Prostate gland (tissue), 2 donors: ENCODE measurements at places on chromosomes 1 and 21. TPM values are rescaled to one million over a fixed set of nuclear protein-coding genes. Genes with fewer than 3 reads are reported as not detected.

DNA sequence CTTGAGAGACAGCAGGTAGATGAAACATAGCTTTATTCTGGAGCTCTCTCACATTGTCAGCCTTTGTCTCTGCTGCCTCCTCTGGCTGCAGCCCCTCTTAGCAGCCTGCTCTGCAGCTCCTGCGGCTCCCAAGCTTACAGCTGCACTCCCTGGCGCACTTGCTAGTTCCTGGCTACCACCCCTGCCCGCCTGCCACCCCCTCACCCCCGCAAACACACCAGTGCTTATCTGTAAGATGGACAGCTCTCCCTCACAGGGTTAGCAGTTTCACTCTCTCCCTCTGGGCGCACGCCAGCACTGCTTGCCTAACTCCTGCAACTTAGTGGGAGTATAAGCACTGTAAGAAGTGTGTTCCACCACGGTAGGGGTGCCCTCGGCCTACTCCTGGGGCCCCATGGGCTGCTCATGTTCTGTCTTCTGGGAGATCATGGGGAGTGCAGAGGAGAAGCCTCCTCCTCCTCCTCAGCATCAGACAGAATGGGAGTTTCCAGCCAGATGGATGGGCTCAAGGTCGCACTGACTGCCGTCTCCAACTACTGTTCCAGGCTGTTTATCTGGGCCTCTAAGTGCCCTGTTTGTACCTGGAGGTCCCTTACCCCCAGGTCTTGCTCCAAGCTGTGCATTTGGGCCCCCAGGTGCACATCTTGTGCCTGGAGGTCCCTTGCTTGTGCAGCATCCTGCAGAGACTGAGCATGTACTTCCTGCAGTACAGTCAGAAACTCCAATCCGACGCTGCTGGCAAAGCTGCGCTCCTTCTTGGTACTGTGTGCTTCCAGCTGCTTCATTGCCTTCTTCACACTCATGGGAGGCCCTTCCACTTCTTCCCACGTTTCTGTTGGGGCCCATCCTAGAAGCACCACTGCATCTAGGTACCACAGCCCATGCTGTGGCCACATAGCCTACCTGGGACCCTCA, 1388.1 kb downstream of the AMY1C start:
- no peak for DNase-seq

DNA sequence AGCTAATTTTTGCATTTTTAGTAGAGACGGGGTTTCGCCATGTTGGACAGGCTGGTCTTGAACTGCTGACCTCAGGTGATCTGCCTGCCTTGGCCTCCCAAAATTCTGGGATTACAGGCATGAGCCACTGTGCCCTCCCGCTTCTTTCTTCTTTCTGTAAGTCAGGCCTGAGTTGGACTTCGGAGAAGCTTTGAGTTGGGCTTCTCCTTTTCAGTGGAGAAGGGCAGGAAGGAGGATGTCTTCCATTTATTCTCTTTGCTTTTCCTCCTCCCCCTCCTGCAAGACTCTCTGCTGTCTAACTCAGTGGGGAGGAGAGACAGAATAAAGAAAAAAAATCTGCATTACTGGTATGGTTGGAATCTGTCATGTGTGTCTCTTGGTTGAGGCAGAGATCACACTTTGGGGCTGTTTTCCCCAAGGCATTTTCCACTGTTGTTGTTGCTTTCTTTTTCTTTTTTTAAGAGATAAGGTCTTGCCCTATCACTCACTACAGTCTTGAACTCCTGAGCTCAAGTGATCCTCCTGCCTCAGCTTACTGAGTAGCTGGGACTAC, 13.2 kb upstream of the DEGS1 start:
- no peak for DNase-seq

- DNase-seq: no peak
Observed at GRCh38 chr1:169098380-169098779, 8.1 kb upstream of the ATP1B1 start.

DNA sequence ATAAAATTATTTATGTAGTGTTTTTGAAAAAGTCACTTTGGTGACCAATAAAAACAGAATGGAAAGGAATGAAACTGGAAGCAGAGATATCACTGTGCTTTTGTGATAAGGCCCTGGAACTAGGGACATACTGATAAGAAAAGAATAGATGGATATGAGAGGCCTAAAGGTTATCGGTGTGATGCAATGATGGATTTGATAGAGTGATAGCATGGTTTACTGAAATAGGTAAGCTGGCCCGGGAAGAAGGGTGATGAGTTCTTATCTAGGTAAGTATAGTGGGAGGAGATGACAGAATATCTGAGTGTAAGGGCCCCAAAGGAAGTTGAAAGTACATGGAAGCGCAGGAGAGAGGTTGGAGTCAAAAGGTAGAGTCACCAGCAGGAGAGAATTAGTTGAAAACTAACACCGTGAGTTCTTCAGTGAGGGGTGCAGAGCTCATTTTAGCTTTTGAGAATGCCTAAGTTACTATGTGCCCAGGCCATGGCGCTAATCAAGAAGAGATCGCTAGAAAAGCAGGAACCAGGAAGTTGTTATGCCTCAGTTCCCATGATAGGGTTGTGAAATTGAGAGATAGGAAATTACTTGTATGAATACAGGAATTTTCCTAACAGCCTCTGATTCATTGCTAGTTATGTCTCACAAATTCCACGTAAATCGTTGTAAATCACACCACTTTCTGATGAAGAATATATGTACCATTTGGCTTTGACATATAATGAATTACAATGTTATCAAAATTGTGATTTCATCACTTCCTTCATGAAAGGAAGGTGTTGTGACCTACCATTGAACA, 115.3 kb downstream of the PLA2G4A start:
- DNase-seq: no peak

DNA sequence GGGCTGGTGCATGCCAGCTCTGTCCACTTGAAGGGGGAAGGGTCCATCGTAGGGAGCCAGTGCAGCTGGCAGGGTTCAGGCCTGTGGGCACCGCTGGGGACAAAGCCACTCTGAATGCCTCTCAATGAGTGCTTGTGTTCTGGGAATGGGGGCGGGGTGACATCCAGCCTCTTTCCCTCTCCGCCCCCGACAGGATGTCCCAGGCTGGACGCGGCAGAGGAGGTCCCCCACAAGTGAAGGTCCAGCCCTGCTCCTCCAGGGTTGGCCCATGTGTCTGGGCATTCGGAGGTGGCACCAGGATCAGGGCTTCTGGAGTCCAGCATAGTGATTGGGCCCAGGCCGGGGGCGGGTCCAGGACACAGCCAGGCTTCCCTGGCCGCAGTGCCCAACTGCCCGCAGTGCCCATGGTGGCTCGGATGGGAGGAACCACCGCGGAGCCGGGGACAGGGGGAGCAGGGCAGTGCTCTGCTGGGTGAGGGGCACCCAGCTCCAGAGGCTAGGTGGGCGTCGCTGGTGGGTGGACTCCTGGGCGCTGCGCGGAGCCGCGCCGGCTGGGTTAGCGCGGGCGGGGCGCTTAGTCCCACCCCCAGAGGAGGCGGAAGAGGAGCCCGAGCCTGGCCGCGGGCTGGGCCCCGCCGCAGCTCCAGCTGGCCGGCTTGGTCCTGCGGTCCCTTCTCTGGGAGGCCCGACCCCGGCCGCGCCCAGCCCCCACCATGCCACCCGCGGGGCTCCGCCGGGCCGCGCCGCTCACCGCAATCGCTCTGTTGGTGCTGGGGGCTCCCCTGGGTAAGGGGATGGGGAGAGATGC, at the start of gene SHISA4:
Gene SHISA4 (plus strand): TSS at position 617 of the 808 bp plus-strand sequence. CDS start 97 bp downstream, at position 714.
- DNase-seq: peak; percentile 59

DNA sequence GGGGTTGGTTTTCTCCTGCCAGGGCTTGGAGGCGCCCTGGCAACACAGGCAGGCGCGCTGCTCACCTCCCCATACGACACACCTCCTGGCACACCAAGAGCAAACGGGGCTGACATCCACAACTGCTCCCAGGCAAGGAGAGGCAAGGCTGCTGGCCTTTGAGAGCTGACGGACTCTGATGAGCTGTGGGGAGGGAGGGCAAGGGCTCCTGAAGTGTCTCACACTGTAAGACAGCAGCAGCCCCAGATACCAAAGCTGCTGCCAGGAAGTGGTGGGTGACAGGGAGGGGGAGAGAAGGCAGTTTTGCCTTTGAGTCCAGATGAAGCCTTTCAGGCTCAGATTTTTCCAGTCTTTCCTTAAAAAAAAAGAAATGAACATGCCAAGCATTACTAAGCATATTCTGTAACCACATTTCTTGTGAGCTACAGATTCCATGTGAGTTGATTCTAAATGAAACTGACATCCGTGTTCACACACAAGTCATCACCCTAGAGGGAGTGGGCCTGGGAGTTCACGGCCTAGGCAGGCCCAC, 24.3 kb downstream of the PGBD5 start:
- no peak for DNase-seq

GRCh38 chr1:41983451-41983850, 64.7 kb upstream of the HIVEP3 start:
- no peak for DNase-seq

GRCh38 chr1:159753386-159753785, 27.4 kb upstream of the DUSP23 start:
- no peak for DNase-seq

- no peak for DNase-seq
Observed at GRCh38 chr1:89761901-89762300, 58.9 kb upstream of the LRRC8D start.

DNA sequence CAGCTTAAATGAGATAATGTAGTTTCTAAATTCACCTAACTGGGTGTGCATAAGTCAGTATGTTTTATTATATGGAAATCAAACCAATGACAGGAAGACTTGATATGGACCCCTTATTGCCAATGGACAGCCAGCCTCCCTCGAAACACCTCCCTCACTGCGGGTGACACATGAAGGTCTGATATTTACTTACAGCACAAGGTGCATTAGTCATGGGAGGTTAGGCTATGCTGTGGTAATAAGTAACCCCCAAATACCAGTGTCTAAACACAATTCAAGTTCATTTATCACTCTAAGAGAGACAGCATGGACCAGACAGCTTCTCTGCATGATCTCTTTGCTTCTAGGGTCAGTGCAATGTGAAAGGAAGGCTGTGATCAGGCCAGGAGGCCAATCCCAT, 126.0 kb upstream of the KCNJ6 start:
- DNase-seq: no peak

GRCh38 chr1:119674111-119674526, 26.1 kb upstream of the ZNF697 start:
- DNase-seq: peak; percentile 27

DNA sequence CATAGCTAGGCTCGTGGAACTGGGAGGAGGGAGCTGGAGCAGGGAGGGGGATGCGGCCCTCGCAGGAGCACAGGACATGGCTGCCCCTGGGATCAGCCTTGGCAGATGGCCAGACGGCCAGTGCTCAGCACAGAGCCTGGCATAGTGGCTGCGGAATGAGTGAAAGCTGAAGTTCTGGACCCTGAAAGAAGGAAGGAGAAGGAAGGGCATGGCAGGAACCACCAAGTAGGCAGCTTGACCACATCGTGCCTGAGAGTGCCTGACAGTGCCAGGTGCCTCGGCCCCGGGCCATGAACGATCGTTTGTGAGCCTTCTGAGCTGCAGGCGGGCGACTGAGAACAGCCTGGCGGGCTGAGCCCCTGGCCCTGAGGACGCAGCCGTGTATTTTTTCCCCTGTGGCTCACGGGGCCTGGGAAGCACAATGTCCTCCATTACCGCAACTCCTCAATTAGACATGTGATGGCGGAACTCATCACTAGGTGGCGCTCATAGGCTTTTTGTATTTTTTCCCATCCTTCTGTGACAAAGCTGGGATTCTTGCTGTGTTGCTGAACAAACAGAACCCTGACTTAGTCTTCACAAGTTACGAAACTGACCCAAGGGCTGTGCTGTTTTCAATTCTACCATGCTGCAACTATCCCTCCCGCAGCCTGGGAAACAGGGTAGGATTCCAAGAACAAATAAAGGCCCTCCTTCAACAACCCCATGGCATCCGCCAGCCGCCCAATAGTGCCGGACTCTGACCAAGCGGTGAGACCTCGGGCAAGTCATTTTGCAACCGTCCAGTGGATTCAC, 29.9 kb upstream of the TMEM61 start:
- peak; percentile 75 for DNase-seq

DNA sequence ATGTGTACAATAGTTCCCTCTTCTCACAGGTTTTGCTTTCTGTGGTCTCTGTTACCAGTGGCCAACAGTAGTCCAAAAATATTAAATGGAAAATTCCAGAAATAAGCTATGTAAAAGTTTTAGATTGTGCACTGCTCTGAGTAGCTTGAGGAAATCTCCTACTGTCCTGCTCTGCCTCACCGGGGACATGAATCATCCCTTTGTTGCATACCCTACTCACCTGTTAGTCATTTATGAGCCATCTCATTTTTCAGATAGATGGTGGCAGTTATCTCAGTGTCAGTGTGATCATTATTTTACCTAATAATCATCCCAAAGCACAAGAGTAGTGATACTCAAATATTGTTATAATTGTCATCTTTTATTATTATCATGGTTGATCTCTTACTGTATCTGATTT, 688.1 kb downstream of the PLA2G4A start:
- no peak for DNase-seq

GRCh38 chr21:42429856-42430255, 26.2 kb downstream of the UBASH3A start:
- DNase-seq: no peak

GRCh38 chr1:161357073-161357472, 10.6 kb downstream of the CFAP126 start:
- DNase-seq: no peak

GRCh38 chr1:207876131-207876530, 34.8 kb downstream of the CD34 start:
- DNase-seq: no peak

DNA sequence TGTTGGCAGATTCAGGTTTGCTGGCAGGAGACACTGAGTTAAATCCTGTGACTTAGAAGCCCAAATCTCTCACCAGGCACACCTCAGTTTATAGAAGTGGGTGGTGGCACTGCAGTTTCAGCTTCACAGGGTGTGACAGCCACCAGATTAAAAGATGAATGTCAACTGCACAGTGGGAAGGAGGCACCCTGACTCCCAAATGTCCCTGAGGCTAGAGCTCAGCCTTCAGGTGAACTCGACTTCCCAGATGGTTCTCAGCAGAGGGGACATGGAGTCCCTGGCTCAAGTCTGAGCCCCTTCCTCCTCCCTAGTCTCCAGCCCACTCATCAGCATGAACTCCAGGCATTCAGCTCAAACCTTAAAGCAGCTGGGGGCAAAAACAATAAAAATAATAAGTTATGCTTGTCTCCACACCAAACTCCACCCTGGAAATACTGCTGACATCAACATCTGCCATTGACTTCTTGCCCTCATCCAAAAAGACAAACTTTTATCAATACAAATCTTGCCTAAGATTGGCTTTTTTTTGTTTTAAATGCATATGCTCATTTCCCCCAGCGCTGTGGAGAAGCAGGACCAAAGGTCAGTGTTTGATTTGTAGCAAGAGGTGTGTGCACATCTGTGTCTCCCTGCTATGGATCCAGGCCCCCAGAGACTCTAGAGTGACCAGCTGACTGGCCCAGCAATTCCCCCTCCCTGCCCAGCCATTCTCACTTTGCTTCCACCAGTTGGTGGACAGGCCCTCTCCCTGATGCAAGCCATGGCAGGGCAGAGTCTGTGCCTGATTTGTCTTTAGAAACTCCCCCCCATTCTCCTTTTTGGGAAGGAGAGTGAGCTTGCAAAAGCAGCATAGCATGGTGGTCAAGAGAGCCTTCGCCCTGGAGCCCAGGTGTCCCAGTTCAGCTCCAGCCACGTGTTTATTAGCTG, 18.5 kb upstream of the S100A7 start:
- no peak for DNase-seq

GRCh38 chr1:151860504-151861187, 7.1 kb upstream of the THEM5 start:
- DNase-seq: no peak

- no peak for DNase-seq
Observed at GRCh38 chr1:54475357-54475881, 69.2 kb upstream of the SSBP3 start.

TBX19 gene
- 1.9 TPM for total RNA-seq

PTPRU gene
- total RNA-seq: 49.9 TPM

LINGO4 gene
- 2.3 TPM for total RNA-seq

ITLN2 gene
- 2.4 TPM for total RNA-seq

C1orf141 gene
- 5.4 TPM for total RNA-seq

TMEM240 gene
- total RNA-seq: 6.8 TPM

FCRL5 gene
- 1.3 TPM for total RNA-seq

INSRR gene
- total RNA-seq: 3.0 TPM

ACAP3 gene
- 58.6 TPM for total RNA-seq
